ENCODE measurements at places on chromosomes 13 and 19. TPM values are rescaled to one million over a fixed set of nuclear protein-coding genes. Genes with fewer than 3 reads are reported as not detected.

DNA sequence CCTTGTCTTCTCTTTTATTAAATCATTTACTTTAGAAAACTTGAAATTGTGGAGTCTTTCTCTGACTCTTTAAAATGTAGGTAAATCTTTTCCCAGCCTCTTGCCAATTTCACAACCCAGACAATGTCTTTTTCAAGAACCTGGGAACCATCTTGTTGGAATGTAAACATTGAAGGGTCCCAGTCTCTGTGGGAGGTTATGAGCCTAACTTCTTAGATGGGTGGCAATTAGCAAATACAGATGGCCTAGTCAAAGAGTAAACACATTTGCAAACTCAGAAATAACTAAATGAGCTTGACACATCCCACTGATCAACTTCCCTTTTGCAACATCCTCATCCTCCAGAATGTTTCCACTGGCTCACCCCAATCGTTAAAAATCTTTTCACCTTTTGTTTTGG lies 721.0 kb downstream of the PCDH9 start:
- DNase-seq = no peak

GRCh38 chr13:97719736-97720135 lies 233.7 kb upstream of the IPO5 start:
- peak; percentile 43 for DNase-seq

- peak; percentile 36 for DNase-seq
Observed at GRCh38 chr13:49954674-49955455, 18.7 kb upstream of the SPRYD7 start.

DNA sequence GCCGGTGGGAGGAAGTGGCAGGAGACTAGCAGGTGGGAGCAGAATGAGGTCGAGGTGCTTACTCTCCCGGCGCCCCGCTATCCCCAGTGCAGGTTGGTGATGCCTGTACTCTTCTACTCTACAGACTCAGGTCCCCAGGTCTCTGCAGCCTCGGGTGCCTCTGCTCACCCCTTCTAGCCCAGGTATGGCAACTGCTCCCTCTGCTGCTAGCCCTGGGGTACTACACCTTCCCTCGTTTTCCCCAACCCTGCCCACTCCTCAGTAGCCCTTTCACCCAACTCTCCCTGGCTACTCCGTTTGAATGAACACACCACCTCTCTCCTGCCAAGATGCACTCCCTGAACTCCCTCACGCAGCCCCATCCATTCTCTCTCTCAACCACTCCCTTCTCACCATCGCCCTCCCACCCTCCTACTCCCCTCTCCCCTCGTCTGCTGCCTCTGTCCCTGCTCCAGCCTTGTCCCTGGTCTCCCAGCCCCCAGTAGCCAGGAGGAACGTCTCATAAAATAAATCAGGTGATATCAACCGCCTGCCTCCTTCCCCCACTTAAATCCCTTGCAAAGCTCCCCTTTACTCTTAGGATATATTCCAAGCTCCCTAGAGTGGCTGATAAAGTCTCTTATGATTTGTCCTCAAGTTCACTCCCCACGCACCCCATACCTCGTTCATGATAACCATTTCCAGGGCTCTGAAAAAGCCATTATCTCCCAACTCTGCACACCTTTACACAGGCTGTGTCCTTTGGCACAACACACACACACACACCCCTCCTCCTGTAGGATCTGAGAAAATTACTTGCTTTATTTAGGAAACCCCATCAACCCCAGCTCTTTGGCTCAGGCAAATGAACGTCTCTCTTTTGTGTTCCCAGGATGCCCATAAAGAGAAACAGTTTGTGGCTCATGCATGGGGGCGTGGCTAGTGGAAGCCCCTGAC lies 8.2 kb upstream of the MEIS3 start:
- DNase-seq = peak; percentile 84

DNA sequence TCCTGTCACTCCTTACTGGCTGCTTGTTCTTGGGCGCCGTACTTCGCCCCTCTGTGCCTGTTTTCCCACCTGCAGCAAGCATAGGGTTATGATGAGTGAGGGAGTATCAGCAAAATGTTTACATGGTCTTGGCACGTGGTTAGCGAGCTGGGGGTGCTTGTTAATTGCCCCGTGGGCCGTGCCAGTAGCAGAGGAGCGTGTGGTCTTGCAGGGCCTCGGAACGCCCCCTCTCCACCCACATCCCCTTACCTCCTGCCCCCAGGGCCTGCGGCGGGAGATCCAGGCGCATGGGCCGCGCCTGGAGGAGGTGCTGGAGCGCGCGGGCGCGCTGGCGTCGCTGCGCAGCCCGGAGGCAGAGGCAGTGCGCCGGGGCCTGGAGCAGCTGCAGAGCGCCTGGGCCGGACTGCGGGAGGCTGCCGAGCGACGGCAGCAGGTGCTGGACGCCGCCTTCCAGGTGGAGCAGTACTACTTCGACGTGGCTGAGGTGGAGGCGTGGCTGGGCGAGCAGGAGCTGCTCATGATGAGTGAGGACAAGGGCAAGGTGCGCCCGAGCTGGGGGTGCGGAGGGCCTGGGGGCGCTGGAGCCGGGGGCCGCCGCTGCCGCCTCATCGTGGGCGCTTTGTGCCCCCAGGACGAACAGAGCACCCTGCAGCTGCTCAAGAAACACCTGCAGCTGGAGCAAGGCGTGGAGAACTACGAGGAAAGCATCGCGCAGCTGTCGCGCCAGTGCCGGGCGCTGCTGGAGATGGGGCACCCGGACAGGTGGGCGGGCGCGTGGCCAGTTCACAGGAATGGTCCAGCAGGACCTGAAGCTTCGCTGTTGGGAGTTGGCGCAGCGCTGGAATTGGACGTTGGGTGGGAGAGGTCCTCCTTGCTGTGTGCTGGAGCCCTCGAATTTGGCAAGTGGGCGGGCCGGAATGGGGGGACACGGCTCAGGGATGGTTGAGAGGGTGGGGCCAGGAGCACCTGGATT lies 22.5 kb upstream of the SHKBP1 start:
- no peak for DNase-seq

- no peak for DNase-seq
Observed at GRCh38 chr19:4583961-4584669, 24.6 kb upstream of the SEMA6B start.

IZUMO4 gene
- polyA plus RNA-seq = 4.0 TPM

All from hepatocyte (in vitro differentiated cells).